ENCODE measurements at places on chromosomes 12 and 14.

- no peak for DNase-seq
Observed at GRCh38 chr14:59566296-59566695, 10.3 kb downstream of the CCDC175 start.

- DNase-seq, result no peak
Observed at GRCh38 chr14:68843471-68844209, 50.8 kb upstream of the ZFP36L1 start.

- no peak for DNase-seq
Observed at GRCh38 chr12:64998371-64999147, 122.5 kb downstream of the WIF1 start.

GRCh38 chr14:63523735-63524426, 19.3 kb downstream of the PPP2R5E start:
- no peak for DNase-seq

DNA sequence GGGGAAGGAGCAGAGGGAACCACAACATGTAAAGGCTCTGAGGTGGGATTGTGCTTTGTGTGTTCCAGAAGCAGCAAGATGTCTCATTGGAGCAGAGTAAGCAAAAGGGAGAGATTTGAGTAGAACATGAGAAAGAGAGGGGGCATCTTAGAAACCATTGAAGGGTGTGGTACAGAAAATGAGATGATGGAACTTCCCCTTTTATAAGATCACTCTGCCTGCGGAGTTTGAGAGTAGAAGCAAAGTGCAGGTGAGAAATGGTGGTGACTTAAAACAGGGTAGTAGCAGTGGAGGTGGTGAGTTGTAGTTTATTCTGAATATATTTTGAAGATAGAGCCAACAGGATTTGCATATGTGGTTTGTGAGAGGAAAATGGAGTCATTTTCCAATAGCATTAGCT, 56.0 kb downstream of the FBXO34 start:
- no peak for DNase-seq

GRCh38 chr12:12503384-12504078, 59.1 kb downstream of the DUSP16 start:
- DNase-seq, result no peak

GRCh38 chr14:101022121-101022520, 118.6 kb upstream of the RTL1 start:
- DNase-seq, result peak; percentile 53

DNA sequence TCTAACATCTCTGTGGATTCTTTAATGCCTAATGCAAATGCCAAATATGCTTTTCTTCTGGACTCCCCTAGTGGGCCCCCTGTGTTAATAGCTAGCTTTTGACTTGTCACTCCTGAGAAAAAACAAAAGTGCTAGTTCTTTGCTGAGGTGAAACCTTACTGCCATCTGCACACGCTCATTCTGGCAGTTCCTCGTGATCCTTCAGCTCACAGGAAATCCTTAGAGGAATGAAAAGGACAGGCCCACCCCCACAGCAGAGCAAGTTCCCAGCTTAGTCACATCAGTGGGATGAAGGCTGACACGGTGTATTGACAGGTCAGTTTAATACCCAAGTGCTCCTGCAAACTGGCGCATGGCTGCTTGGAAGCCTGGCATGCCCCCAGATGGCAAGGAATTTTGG, 165.1 kb upstream of the ATP2B1 start:
- DNase-seq, result no peak

DNA sequence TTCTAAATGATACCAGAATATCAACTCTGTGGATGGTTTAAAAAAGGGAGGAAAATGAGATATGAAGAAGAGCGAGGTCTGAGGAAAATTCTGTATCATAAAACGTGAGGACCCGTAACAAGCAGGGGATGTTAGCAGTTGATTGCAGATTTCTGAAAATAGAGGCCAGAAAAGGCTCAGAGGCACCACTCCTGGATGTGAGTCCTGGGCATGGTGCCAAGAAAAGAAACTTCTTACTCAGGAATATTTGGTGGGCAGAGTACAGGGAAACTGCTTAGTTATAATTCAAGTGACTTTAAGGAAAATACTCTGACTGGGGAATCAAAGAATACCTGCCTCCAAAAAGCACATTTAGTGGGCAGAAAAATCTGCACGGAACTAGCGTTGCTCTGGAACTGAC, 85.5 kb downstream of the PRICKLE1 start:
- no peak for DNase-seq

- no peak for DNase-seq
Observed at GRCh38 chr12:114038962-114039361, 72.8 kb upstream of the RBM19 start.

GRCh38 chr12:108965886-108966285, 55.0 kb downstream of the SVOP start:
- DNase-seq, result no peak

GRCh38 chr14:50045039-50045711, 71.2 kb downstream of the VCPKMT start:
- no peak for DNase-seq

- no peak for DNase-seq
Observed at GRCh38 chr12:128938886-128939285, 85.6 kb downstream of the GLT1D1 start.

DNA sequence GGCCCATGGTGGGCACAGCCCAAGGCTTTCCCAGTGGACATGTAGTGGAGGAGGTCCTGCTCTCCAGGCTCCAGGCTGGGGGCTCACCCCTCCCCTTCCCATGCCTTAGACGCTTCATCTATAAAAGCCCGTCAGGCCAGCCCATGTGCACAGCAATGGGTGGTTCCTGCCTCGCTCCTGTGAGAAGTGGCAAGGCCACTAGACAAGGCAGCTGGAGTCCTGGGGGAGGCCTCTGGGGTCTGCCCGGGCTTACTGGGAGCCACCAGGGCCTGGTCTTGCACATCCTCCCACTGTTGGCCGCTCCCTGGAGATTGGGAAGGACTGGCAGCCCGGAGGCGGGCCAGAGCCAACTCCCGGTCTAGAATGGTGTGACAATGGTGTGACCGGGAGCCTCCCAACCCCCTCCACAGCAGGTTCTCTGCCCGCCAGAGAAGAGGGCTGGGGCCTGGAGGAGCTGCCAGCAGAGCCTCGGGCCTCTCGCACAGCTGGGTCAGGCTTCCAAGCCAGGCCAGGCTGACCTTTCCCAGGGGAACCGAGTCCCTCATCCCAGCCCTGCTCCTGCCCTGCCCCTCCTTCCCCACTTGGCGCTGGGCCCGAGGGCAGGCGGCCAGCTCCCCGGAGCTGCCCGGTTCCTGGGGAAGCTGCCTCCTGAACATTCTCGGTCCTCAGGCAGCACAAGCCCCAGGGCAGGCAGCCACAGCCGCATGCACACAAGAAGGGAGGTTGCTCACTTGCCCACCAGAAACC, 97.9 kb downstream of the RFLNA start:
- DNase-seq, result peak; percentile 98

DNA sequence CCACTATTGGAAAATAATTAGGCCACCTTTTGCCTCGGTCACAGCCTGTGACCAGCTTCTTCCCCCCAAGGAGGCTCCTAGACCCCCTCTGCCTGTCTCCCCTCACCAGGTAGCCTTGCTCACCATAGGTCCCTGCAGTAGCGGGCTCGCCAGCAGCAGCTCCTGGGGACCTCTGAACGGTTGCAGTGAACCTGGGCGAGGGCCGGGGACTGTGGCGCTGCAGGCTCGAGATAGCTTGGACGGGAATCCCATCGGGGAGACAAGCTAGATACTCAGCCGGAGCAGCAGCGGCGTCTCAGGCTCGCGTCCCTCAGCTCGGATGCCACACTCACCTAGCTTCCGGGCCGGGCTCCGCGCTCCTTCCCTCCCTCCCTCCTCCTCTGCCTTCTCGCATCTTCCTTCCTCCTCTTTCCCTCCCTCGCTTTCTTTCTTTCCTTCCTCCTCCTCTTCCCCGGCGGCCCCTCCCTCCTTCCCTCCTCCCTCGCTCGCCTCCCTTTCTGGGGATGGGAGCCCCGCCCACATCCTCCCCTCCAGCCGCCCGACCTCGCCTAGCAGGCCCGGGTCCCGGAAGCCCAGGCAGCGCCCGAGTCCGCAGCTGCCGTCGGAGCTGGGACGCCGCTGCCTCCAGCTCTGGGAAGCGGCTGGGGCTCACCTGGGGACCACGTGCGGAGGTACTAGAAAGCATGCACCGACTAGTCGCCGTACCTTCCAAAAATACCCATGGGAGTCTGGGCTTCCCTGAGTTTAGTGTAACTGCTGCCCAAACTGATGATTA, at the start of gene BMP4:
BMP4 (minus strand) TSS at position 399 of the 775 bp plus-strand sequence. CDS start 4,603 bp downstream, outside the sequence.
- peak; percentile 85 for DNase-seq

- no peak for DNase-seq
Observed at GRCh38 chr14:67607646-67608045, 7.6 kb upstream of the PIGH start.

DNA sequence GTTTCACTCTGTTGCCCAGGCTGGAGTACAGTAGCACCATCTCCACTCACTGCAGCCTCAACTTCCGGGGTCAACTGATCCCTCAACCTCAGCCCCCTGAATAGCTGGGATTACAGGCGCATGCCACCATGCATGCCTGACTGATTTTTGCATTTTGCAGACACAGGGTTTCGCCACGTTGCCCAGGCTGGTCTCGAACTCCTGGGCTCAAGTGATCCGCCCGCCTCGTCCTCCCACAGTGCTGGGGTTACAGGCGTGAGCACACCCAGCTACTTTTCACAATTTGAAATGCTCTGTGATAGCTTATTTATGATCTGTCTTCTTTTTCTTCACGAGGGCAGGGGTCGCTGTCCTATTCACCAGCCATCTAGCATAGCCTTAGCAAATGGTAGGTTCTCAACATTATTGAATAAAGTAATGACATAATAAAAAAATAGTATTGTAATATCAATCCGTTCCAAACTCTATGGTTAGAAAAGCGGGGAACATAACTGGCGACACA, 477 bp upstream of the DDX47 start:
- DNase-seq, result no peak

GRCh38 chr14:51283402-51284085, 43.5 kb downstream of the TMX1 start:
- no peak for DNase-seq

- DNase-seq, result no peak
Observed at GRCh38 chr12:103799504-103799856, 41.6 kb downstream of the NT5DC3 start.

DNA sequence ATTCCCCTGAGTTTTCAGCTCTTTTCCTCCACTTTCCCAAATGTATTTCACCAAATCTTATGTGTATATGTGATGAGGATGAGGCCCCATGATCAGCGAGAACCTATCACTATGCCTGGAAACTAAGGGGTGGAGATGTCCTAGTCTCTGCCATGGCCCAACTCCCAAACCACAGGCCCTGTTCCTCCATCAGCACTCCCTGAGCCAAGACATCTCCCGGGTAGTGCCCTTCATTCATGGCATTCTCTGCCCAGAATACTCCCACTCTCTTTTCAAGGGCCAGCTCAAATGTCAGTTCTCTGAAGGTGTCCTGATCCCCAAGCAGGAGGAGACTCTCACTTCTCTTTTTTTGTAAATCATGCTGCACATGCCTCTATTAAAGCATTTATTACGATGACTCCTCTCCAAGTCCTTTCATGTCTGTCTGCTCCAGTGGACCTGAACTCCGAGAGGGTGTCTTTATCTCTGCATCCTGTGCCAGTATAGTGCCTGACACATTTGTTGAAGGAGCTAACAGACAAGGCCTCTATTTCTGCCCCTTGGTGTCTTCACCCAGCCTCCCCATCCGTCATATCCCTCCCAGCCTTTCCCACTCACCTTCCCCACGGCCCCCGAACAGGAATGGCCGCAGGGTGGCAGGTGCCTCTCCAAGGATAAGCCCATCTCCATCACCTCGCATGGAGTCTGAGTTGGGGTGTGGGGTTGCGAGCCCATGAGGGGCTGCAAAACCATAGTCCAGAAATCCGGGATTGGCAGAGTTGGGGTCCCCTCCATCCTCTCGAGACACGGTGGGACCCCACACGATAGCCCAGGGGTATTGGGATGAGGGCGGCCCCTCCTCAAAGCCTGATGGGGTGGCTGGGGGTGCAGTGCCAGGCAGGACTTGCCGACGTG, 3.7 kb downstream of the PIANP start:
- no peak for DNase-seq

DNA sequence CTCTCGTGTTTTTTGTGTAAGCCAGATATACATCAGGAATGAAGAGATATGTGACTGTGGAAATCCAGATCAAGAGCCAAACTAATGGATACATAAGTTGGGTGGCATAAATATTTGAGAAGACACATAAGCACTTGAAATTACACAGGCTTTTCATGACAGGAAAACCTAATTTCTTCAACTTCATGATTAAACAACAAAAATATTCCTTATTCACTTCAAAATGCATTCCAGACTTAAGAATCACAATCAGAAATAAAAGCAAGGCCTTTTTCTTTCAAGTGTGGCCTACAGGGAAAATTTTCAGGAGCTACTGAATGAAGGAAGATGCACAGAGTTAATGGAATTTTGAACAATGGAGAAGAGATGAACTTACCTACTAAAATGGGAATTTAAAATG, 515.6 kb downstream of the FOXG1 start:
- no peak for DNase-seq

DNA sequence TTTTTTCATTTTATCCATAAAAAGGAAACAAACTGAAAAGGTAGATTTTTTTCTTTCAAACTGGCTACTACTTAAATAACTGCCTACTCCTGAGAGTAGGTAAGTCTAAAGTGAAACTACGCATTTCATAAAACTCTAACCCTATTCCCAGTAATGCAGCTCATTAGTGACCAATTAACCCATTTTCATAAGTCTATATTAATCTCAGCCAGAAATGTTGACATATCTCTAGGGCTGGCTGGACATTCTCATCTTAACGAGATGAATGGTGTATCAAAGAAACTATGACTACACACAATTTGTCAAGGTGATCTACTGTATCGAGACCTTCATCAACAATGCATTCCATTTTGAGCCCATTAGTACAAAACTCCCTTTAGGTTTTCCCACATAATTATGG, 57.2 kb downstream of the EPS8 start:
- DNase-seq, result no peak

- DNase-seq, result no peak
Observed at GRCh38 chr14:73599499-73599898, 7.8 kb downstream of the ACOT4 start.

DNA sequence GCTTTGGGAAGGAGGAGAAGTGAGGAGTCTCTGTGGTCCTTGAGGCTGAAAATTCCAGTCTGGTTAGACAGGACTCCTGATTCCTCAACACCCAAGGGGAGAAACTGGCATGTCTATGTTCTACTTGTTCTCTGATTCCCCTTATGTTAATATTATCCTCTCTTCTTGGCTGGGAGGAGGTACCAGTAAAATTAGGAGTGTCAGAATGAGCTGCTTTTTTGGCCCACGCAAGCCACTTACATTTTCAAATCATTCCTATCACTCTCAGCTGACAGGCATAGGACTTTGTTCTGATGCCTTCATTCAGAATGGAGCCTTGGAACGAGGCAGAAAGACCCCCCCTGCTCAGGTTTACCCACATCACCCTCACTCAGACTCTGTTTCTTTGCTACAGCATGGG, 1077.2 kb downstream of the BCL11B start:
- DNase-seq, result no peak
